Left kidney (tissue), 8 donors: ENCODE measurements at places on chromosomes 3 and 15.

DNA sequence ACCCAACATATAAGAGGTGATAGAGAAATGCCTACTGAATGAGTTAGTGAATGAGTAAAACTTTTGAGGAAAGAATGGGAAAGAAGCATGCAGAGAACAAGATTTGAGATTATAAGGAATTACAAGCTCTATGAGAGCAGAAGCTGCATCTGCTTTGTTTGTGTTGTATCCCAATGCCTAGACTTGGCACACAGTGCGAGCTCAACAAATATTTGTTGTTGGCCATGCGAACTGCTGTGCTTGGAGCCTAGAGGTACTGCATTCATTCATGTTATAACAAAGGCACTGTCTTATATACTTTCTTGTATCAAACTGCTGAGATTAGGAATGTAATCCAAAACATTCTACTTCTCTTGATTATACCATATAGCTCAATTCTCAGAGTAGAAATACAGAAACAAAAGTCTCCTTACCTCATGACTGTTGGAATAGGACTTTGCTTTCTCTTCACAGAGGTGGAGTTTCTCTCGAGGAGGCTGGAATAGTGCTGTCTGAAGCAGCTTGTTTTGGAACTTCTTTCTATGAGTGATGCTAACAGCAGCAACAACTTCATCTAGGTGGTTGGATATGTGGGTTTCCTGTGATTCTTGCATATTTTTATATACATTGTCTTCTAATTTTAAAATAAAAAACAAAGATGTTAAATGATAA, 21.1 kb downstream of the TTC23 start:
- DNase-seq = no peak

GRCh38 chr15:36183201-36183600, 396.2 kb upstream of the CDIN1 start:
- DNase-seq = no peak

GRCh38 chr3:99344216-99344615, 294.2 kb upstream of the COL8A1 start:
- DNase-seq = no peak

DNA sequence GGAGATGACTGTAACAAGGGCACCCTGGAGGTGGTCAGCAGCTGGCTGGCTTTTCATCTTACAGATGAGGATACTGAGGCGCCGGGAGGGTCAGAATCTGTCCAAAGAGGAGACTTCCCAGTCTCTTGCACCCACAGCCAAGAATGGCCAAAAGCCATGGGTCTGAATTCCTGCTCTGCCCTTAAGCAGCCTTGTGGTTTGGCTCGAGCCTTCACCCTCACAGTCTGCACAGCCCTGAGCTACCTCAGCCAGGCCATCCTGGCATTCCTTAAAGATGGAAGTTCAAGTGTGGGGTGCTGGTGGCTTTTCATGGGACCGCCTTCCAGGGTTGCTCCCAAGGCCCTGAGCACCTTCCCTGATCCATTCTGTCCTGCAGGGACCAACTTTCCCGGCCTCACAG, 59.2 kb downstream of the CACNA2D2 start:
- DNase-seq = no peak

GRCh38 chr3:126179825-126180476, 435 bp downstream of the ALDH1L1 start:
- no peak for DNase-seq

DNA sequence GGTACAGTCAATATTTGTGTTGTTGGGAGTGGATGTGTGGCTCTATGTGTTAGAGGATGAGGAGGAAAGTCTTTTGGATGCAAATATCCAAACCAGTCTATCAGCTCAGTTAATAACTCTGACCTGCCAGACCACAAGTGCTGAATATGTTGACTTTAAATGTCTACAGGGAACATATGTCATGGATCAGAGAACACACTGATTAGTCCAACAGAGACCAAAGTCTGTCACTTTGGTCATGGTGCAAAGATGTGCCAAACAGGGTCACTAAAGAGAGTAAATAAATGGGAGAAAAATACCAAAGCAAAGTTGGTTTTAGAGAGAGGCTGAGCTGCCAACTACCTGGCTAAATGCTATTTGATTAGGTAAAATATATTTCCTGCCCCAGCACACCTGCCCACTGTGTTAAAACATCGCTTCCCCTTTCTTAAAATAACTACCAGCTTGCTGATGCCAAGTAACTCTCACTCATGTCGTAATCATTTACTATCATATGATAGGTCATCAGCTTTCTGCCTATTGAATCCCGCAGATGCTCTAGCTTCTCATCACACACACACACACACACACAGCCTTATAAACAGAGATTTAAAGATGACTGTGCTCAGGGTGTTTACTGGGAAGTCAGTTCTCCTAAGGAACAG, 173.3 kb downstream of the PDZRN3 start:
- no peak for DNase-seq

GRCh38 chr15:91140601-91141000, 40.5 kb downstream of the SV2B start:
- no peak for DNase-seq

DNA sequence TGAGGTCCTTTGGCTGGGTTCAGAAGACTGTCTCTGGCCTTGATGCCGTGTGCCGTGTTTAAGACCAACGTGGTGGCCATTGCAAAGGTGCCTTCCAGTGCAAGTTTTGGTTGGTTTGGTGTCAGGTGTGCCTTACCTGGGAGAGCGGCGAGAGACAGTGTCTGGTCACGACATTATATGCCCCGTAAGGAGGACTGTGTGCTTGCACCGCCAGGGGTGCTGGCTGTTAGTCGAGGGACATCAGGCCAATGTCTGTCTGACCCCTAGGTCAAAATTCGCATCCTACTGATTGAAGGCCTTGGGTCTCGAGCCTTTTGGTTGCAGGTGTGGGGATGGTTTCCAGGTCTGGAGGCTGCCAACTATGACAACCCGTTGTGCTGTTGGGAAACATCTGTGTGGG, 111.9 kb downstream of the SNRPN start:
- no peak for DNase-seq

DNA sequence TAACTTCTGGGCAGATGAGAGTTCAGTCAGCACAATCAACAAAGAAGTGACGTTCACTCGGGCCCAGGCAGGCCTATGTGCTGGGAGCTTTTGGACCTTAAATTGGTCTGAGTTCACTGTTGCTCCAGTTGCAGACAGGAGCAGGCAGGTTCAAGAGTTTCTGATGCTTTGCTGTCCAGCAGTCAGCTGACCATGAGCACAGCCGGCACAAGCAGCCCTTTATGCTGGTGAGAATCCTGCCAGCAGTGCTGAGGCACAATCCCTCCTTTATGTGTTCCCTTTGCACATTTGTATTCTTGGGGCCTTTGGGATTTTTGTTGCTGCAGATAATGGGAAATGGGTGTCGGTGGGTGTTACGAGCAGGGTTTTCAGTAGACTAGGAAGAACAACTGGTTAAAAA, 81.2 kb upstream of the GOLGA8J start:
- DNase-seq = no peak

- DNase-seq = no peak
Measured at GRCh38 chr3:188488801-188489200, 334.8 kb downstream of the LPP start.

DNA sequence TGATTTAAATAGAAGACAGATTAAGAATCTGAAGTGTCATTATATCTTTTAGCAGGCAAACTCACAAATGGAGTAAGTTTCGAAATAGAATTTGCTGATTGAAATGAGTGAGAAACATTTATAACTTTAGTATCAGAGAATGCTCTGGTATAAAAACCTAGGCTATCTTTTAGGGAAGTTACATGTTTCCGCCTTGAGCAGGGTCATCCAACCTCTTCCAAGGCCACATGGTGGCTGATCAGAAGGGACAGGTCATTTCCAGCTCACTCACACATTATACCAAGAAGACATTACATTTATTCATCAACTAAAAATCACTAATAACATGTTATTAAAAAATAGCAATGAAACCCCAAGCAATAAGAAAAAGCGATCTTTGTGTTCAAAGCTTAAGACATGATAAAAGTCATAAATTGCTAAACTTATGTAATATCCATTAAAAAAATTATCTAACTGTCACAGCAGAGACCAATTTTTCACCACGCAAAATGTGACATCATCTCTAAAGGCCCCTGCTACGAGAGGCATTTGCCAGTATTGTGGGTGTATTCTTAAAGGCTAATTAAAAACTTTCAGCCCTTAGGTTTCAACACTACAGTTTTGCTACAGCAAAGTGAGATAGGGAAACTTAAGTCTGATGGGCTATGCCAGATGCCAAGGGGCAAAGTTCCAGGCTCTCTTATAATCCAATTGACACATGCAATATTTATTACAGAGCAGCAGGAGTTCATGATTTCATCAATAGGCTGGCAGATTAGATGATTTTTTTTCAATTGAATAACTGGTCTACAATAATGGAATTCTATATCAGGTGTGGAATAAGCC, 240.4 kb upstream of the TBL1XR1 start:
- DNase-seq = no peak

GRCh38 chr3:115245438-115245837, 98.3 kb upstream of the ZBTB20 start:
- no peak for DNase-seq

DNA sequence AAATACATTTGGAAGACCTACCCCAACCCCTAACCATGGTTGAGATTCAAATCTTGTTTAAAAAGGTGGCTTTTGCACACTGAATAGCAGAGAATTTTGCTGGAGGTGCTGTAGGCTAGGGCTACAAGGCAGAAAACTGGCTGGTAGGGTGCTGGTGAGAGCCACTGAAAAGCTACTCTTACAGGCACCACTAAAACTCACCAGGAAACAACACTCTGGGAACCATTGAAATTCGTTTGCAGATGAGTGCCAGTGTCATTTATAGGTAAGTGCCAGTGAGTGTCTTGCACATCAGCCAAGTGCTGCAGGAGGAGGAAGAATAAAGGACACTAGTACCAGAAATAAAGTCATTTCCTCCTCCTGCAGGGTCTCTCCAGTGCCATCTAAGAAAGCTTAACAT, 610.2 kb downstream of the ZNF385D start:
- no peak for DNase-seq

DNA sequence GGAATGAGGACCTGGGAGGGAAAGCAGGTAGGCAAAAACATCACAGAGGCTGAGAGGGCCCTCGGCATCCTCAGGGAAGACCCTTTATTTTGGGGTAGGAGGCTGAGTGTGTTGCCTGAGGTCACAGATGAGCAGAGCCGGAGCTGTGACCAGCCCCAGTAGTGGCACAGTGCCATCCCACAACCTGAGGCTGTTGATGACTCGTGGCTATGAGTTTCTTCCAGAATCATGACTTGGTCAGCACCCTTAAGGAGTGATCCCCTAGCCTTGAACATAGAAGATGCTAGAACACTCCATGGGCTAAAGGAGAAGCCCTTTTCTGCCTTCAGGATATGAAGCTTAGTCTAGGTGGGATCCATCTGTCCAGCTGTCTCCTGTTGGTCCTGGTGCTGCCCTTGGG, 19.5 kb upstream of the CXCR6 start:
- no peak for DNase-seq

- no peak for DNase-seq
Measured at GRCh38 chr3:195101001-195101583, 169.9 kb downstream of the XXYLT1 start.

GRCh38 chr3:101279765-101280385, 40.5 kb downstream of the IMPG2 start:
- no peak for DNase-seq

DNA sequence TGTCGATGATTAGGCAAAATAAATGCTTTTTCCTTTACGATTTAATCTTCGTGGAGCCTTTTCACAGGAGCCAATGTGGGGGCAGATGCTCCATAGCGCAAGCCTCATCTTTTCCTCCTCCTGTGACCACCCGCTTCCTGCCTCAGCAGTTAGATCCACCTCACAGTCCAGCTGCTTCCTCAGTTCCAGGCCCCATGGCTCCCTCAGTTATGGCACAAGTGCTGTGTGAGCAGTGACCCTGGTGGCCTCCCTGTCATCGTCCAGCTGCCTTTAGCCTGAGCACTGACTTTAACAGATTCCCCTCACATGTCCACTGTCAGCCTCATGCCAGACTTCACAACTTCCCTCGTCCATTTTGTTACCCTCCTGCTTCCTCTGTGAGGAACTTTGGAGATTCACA, 424.6 kb upstream of the GBE1 start:
- no peak for DNase-seq

DNA sequence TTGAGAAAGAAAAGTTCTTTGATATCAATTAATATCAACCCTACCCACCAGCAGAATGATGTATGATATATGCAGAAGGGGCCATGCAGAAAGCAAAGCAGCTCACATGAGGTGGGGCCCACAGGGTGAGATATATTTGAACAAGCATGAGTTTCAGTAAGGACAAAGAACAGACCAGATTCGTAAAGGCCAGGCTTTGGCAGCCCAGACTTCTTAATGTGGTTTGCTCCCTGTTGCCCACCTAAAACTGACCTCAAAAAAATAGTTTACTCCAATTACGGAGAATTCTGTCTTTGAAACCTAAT, 255.7 kb upstream of the WNT5A start:
- no peak for DNase-seq

DNA sequence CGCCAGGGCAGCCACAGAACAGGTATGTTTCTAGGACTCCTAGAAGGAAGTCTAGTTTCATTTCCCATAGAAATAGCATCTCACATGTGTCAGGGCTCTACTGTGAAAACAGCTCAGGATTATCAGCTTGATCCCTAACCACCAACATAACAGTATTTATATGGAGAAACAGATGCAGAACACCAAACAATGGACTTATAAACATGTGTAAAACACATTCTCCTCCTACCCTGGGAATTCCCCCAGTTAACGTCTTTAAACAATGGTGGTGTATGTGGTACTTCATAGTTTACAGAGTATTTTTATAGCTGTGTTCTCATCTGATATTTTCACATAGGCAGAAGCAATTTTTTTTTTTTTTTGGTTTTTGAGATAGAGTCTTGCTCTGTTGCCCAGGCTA, 9.7 kb downstream of the TNFSF10 start:
- no peak for DNase-seq

- no peak for DNase-seq
Measured at GRCh38 chr15:38176691-38177090, 75.9 kb upstream of the SPRED1 start.

- no peak for DNase-seq
Measured at GRCh38 chr15:81483496-81483895, 109.5 kb upstream of the TMC3 start.

- no peak for DNase-seq
Measured at GRCh38 chr3:48695393-48695753, 9.7 kb upstream of the NCKIPSD start.

DNA sequence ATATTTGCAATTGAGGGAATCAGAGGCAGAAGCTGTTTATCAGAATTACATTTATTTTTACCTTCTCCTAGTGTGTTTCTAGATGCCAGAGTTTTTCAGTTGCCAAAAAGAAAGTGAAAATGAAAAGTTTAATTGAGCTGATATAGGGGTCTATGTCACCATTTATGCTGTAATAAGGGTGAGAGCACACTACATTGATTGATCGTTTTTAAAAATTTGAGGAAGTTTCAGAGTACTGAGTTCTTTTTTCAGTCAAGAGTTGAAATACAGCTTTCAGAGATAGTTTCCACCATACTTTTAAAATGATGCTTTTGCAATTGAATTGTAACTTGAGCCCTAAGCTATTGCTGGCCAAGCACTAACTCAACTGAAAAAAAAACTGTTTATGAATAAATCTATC, 326.9 kb downstream of the UNC13C start:
- no peak for DNase-seq

GRCh38 chr3:1823867-1824266, 274.8 kb upstream of the CNTN4 start:
- DNase-seq = no peak

GRCh38 chr3:123159926-123160635, 41.7 kb upstream of the SEC22A start:
- DNase-seq = no peak

GRCh38 chr3:197365586-197365985, 67.2 kb upstream of the DLG1 start:
- DNase-seq = no peak
